Stimulated activated CD8-positive, alpha-beta memory T cell treated with anti-CD3 and anti-CD28 coated beads, Interleukin-7, amount 100 ng/mL, for 1 hour (primary cell): ENCODE measurements at places on chromosomes 11 and 22.

DNA sequence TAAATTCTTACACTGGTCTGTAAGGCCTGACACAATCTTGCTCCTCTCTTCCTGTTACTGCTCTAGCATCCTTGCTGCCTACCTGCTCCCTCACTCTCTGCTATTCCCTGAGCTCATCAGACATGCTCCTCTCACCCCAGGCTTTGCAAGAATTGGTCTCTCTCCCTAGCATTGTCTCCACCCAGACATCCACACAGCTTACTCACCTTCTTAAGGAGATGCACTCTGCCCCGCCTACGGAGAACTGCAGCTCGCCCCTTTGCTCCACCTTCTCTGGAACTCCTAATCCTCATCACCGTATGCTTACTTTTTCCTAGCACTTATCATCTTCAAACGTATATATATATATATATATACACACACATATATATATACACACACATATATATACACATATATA, 23.3 kb upstream of the TMPRSS5 start:
- no peak for DNase-seq

DNA sequence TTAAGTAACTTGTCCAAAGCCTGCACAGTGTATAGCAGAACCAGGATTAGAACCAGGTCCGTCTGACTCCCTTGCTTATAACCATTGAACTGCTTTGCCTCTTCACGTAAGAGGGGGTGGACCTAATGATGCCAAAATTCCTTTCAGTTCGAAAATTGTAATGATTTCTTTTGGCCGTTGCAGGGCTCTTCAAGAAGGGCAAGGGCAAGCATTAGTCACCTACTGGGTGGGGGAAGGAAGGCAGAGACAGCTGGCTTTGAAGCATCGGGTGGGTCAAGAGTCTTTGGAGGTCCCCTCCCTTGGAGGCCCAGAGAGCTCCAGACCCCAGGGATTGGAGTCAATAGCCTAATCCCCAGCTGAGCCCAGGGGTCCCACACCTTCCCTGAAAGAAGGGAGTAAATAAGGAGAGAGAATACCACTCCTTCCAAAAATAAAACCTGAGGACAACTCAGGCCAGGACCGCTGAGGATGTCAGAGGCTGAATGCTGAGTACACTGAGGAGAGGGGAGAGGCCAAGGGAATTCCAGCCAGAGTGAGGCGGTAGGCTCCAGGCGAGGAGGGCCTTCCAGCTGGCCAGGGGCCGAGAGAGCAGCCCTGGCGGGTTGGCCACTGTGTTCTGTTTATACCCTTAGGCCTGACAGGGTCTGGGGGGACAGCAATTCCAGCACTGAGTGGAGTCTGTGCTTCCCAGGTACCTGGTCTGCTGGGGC, 14.1 kb downstream of the CREB3L1 start:
- DNase-seq, result no peak

GRCh38 chr11:119772641-119773415, 43.8 kb upstream of the NECTIN1 start:
- no peak for DNase-seq

- DNase-seq, result no peak
These were observed 10.9 kb upstream of the FCHSD2 start for GRCh38 chr11:73152861-73153483.

- no peak for DNase-seq
These were observed 51.7 kb downstream of the TECTA start for GRCh38 chr11:121152764-121153163.

DNA sequence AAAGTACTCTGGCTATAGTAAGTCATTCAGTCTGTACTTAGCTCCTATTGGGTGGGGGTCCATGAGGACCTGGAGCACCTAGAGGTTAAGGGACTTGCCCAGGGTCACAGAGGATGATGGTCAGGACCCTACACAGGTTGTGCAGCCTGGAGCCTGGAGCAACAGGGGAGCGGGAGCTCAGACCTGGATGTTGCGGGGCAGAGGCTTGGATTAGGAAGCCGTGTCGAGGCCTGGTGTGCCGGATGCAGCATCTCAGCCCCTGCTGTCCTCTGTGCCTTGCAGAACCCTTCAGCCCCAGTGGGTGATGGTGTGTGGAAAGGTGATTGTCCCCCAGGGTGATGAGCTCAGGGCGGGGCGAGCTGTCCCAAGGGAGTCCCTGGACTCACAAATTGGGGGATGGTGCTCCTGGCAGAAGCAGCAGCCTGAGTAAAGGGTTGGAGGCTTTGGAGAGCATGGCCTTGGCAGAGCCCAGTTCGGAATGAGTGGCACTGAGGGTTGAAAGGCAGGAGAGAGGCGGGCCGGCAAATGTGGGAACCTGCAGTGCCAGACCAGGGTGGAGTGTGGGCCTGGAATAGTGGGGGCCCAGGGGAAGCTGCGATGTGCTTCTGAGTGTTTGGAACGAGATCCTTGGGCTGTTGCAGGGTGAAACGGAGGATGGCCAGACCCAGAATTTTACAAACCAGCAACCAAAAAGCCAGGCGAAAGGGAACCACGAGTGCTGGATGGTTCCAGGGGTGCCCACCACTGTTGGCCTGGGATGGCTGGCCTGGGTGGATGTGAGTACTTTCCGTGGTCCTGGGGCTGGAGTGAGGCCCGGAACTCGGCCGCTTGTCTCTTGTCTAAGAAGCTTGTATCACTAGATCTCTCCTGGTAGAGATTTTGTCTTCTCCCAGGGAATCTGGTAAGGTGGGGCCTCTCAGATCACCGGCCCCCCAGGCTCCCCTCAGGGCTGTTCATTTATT, 2.9 kb downstream of the TPCN2 start:
- DNase-seq, result no peak

GRCh38 chr11:1059759-1060158, 14.9 kb upstream of the MUC2 start:
- DNase-seq, result no peak

- DNase-seq, result no peak
These were observed 29.7 kb downstream of the FLI1 start for GRCh38 chr11:128723531-128723930.

GRCh38 chr11:20367313-20367948, 3.9 kb downstream of the HTATIP2 start:
- DNase-seq, result no peak

DNA sequence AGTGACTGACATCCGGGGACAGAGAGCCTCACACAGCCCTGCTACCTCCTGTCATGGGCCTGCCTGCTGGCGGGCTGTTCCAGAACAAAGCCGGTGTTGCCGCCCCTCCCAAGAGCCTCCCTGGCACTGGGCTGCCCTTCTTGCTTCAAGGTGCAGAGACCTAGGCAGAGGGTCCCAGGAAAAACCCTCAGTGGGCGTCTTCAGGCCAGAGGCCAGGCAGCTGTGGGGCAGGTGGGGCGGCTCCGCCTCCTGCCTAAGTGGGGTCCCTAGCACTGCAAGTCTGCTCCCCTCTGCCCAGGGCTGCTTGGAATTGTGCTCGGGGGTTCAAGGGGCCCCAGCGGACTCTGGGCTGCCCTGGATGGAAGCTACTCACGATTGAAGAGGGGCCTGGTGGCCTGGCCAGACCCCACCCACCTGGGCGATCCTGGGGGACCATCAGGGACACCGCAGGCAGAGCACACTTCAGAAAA, 20.4 kb upstream of the GNB1L start:
- no peak for DNase-seq

DNA sequence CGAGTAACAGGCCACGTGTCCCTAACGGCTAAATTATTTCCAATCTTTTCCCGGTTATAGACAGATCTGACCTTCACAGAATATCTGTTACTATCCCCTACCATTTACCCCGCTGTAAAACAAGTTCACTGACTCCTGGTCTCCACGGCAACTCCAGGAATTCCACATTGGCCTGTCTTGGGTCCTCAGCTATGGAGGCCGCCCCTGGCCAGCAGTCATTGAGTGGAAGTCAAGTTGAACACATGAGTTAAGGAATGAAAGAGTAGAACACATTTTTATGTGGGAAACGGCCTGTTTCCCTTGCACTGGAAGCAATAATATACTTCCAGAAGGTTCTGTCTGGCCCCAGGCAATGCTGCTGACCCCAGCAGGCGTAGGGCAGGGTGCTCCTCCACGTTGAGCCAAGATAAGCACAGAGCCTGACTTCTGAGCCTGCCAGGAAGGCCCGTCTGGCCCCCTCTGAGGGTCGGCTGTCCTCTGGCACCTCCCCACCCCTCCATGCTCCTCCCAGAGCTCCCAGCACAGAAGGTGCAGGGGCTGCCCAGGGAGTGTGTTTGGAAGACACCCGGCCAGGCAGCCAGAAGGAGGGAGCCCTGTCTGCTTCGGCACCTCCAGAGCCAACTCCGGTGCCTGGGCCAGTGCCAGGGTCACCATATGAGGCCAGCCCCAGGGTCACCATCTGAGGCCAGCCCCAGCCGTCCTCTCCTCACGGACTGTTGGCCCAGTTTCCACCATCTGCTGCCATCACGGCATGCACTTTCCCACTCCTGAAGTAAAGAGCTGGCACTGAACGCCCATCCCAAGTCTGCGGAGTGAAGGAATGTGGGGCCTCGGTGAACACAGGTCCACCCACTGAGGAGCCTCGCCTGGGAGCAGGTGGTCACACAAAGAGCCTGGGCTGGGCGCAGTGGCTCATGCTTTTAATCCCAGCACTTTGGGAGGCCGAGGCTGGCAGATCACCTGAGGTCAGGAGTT, 813.2 kb downstream of the BRD1 start:
- no peak for DNase-seq

DNA sequence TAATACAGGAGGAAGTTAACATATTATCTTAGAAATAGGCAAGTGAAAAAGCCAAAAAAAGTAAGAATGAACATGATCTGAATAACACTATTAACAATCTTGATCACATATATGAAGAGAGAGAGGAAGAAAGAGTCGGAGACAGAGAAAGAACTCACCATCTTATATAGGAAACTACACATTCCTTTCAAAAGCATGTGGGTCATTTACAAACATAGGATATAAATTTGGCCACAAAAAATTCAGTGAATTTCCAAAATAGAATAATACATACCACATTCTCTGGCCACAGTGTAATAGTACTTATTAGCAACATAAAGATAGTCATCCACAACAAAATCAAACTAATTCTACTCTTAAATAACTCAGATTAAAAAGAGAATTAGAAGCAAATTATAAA, 50.9 kb upstream of the ME3 start:
- no peak for DNase-seq

DNA sequence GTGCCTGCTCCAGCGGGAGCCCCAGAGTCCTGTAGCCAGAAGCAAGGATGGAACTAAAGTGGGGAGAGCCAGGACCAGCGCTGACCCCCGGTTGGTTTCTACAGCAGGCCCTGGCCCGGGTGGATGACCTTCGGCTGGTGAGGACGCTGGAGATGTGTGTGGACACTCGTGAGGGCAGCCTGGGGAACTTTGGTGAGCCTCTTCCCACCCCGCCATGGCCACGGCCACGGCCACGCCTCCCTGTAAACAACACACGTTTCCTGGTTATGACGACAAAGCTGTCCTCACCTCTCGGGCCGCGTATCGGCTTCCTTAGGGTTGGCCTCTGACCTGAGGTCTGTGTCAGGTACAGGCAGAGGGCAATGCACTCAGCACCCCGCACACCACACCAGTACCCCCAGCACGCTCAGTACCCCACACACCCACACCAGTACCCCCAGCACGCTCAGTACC, 4.1 kb downstream of the LRRC56 start:
- DNase-seq, result no peak

DNA sequence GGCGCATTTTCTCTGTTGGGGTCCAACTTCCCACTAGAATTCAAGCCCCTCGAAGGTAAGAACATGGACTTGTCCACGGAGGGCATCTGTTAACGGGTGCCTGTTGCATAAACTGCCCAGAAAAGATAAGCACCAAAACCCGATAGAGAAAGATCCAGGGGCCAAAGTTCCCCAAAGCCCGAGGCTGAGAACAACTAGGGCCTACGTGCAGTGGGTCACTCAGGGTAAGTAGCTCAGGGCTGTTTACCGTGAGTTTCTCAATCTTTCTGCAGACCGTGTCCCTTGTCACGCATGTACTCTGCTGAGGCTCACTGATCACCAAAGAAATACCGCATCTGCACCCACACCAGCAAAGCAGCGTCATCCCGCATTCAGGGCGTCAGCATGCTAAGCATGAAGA, 24.4 kb downstream of the PGA5 start:
- DNase-seq, result no peak

DNA sequence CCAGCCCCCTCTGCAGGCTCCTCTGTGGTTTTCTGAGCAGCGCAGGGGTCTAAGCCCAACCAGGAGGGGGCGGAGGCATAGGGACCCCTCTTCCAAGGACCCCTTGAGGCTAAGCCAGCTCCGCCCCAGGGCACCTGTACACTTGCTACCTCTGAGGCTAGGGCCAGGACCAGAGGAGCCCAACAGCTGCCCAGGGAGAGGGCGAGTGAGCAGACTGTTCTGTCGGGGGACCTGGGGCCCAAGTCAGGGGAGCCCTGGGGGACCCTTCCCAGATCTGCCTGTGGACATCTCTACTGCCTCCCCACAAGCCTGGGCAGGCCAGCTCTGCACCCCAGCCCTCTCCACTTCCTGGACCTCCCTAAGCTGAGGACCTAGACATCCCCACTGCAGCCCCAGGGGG, 1.8 kb downstream of the B4GALNT4 start:
- DNase-seq, result no peak

DNA sequence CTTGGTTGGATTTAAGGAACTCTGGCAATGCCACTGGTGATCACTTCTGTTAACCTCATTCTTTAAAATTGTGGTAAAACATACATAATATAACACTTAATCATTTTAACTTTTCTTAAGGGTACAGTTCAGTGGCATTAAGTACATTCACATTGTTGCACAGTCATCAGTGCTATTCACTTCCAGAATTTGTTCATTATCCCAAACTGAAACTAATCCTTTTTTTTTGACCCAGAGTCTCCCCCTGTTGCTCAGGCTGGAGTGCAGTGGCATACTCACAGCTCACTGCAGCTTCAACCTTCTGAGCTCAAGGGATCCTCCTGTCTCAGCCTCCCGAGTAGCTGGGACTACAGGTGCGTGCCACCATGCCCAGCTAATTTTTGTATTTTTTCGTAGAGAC, 10.6 kb downstream of the ELF5 start:
- DNase-seq, result no peak

- no peak for DNase-seq
These were observed 10.9 kb downstream of the AIP start for GRCh38 chr11:67493548-67494370.

- DNase-seq, result no peak
These were observed 162.6 kb downstream of the KIF18A start for GRCh38 chr11:27945348-27945747.

- DNase-seq, result no peak
These were observed 18.6 kb downstream of the DDI1 start for GRCh38 chr11:104054911-104055529.

- DNase-seq, result no peak
These were observed 72.3 kb upstream of the GNAZ start for GRCh38 chr22:22997988-22998387.

GRCh38 chr11:73107597-73107996, 34.5 kb downstream of the FCHSD2 start:
- no peak for DNase-seq

GRCh38 chr11:116108161-116108560, 603.9 kb upstream of the CADM1 start:
- DNase-seq, result no peak
